Stimulated activated CD4-positive, alpha-beta T cell treated with anti-CD3 and anti-CD28 coated beads, Interleukin-1b, Interleukin-23, amount 100 ng/mL, for 24 hours (primary cell): ENCODE measurements at places on chromosomes 2 and 18.

DNA sequence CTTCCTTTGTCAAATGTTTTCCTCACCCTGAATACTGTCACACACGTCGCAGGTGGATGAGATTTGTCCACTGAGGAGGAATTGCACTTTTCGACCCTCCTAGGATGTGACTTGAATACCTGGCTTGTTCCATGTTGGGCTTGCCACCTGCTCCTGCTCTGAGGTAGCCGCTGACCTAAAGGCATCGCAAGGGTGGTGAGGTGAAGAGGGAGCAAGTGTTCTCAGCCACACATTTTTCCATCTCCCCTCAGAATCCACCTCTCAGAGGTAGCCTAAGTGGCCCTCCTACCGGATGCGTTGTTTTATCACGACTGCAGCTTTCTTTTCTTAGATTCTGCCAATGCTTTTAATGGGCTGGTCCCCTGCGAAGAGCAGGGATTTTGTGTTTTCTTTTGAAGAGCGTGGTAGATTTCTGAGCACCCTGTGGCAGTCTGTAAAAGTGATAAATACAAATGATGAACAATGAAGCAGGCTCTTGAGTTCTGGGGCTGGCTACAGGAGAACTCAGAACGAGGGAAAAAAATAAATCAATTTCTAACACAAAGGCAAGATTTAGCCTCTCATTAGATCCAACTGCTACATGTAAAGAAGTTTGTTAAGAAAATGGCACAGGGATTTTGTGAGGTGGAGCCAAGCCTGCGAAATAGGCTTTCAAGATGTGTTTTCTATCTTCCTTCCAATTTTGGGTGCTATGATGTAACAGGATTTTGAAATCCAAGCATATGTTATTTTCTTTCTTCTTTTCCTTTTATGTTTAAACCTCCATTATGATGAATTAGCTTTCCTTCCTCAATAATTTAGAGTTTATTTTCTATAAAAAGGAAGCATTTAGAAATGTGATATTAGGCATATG is 386.7 kb downstream of the TGIF1 start:
- no peak for DNase-seq

DNA sequence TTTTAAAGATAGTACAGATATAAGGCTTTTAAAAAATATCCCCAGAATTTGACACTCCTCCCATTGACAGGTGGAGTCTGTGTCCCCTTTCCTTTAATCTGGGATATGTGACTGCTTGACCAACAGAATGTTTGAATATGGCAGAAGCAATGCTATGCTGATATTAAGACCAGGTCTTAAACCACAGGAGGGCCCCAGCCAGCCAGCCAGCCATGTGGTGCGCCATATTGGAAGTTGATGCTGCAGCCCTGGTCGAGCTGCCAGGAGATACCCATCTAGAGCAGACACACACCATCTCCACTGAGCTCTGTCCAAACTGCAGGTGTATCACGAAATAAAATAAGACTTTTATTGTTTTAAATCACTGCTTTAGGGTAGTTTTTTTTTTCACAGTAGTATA is 122.3 kb upstream of the CAB39 start:
- DNase-seq, result no peak

- DNase-seq, result no peak
Measured at GRCh38 chr2:127950264-127950663, 64.5 kb upstream of the AMMECR1L start.

- no peak for DNase-seq
Measured at GRCh38 chr2:208573569-208573968, 167.0 kb downstream of the PTH2R start.

- DNase-seq, result no peak
Measured at GRCh38 chr2:136495636-136496035, 269.7 kb upstream of the THSD7B start.

- no peak for DNase-seq
Measured at GRCh38 chr2:133213651-133214050, 354.6 kb downstream of the NCKAP5 start.

DNA sequence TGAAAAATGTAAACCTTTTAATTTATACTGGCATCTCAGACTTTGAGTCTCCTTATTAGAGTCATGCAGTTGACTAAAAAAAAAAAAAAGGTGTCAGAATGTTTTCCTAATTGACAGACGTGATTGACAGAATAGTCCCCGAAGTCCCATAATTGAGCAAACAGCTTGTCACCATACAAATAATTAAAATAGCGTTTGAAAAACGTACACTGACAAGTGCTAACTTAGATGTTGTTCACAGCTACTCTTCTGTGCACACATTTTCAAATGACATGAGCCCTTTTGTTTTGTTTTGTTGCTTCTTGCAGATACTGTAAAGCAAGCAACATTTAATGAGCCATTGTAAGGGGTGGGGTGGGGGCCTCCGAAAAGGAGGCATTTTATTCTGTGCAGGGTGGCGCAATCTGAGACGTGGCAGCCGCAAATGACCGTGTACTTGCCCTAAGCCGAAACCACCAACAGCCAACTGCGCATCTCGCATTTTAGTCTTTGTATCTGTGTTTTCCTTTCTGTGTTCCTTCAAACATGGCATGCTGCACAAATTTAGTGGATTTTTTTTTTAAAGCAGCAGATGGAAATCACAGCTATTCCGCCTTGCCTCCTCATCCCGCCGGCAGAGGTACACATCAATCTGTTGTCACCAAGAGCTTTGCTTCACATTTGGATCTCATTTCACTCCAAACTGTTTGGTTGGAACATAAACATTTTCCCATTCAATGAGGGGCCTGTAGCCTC is 52.4 kb downstream of the LPIN1 start:
- no peak for DNase-seq

DNA sequence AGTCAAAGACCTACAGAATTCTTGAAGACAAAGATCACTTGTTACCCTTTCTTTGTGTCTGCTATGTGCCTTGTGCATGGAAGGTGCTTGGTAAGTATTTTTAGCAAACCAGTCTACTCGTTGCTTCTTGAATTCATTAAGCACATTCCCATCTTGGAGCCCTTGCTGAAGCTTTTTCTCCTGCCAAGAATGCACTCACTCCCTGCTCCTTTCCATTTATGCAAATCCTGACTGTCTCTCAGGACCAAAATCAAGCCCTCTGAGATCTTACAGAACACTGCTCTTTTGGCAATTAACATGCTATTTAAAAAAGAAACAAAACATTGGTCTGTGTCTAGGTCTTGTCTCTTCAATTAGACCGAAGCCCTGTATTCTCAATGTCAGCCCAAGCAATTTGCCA is 75.8 kb downstream of the CLHC1 start:
- DNase-seq, result no peak

DNA sequence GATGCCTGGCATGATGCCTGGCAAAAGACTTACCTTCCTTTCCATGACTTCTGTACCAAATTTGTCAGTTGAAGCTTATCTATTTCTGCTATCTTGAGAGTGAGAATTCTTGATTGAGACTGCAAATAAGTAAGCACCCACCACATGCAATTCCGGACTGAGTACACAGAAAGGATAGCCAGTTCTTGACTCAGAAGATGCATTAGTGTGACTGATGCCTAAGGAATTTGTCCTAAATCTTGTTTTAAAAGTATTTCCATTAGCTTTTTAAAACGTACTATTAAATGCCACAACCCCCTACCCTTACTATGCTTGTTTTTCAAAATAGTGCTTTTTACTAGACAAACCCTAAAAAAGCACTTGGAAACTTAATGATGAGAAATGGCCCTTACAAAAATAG is 545 bp downstream of the MPP4 start:
- DNase-seq, result no peak

GRCh38 chr2:10228611-10229365 is 73.9 kb upstream of the HPCAL1 start:
- DNase-seq, result no peak

DNA sequence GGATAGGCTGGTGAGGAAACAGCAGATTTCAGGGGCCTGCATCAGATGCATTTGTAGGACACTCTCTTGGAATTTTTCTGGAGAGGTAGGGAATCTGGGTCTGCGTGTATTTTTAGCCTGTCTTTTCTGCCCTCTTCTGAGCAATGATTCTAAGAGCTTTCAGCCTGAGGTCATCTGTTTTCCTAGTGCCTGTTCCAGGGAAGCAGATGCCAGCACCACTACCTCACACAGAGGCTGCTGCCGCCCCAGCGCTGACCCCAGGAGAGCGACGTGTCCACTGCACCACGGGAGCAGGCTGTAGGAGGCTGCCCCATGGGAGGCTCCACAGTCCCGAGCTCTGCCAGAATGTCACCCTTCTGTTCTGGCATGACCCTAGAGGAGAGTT is 316.5 kb downstream of the CYP26B1 start:
- no peak for DNase-seq

GRCh38 chr2:64327510-64328414 is 126.2 kb upstream of the LGALSL start:
- DNase-seq, result no peak

GRCh38 chr2:219671279-219671678 is 43.8 kb downstream of the SLC4A3 start:
- DNase-seq, result no peak

DNA sequence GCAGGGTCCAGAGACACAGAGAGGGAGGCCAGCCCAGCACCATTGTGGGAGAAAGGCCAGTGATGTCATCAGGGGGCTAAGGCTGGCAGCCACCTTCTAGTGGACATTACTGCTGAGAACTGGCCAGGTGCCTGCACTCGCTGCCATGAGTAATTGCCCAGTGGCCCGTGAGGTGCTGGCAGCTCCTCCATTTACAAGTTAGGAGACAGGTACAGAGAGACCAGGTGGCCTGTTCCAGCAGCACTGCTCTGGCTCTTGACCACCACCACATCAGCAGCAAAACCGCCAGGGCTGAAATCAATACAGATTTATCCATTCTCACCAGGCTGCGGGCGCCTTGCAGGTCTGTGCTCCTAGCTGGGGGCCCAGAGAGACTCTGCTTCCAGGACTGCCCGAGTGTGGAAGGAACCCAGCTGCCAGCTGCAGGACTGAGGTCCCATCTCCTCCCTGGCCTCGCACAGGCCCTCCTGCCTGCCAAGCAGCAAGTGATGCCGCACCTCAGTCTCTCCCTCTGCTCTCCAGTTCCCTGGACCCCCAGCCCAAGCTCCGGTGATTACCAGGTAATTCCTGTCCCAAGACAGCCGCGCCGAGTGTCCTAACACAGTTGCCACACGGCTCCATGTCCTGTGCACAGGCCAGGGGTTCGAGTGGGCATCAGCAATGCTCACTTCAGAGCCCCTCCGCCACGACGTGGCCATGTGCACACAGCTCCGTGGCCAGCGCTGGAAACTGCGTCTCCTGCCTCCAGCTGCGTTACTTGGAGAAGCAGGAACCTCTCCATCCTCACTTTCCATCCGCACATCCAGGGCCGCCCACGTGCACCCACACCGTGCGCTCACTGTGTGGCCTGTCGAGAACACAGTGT is 101.0 kb upstream of the CTDP1 start:
- no peak for DNase-seq

DNA sequence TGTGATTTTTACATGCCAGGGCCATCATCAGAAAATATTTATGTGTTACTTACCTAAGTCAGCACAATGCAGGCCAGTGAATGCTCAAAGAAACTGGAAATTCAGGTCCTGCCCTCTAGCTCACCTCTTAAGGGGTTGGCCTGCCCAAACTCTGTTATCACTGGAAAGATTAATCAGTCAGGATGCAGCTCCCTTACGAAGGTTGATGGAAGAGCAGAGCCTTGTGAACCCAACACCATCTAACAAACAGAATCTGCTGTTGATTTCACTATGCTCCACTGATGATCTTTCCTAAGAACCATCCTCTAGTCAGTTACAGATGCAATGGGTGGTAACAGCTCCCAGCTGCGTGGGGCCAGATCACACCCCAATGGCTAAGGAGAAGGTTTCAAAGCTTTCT is 38.2 kb downstream of the SOX11 start:
- DNase-seq, result no peak

DNA sequence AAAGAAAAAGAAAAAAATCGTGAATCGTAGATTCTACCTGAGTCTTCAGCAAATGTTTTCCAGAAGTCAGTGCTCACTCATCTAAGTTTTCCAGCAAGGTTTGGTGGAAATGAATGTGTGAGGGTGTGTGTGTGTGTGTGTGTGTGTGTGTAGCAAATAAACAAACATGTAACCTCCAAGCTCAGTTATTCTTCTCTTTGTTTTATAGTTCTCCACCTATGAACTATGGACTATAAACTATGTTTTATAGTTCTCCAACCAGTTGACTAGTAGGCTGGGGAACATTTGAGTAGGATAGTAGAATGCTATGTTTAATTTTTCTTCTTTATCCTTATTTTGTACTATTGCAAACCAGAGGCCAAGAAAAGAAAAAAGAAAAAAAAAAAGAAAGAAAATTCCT is 44.6 kb upstream of the SERPINE2 start:
- DNase-seq, result no peak

DNA sequence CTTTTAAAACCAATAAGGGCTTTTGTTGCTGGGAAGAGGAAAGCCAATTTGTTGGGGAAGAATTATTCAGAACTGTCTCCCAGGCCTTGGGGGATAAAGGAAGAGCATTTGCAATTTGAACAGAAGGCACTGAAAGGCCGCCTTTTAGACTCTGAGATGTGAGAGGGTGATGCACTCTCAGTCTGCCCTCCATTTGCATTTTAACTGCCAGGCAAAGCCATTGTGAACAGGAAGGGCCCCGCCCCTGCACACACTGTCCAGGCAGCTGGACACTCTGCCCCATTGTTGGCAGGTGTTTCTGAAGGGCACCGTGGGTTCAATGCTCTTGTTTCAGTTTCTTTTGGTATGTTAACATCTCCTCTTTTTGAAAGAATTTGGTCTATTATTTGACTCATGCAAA is 169.5 kb upstream of the COPS8 start:
- DNase-seq, result no peak

DNA sequence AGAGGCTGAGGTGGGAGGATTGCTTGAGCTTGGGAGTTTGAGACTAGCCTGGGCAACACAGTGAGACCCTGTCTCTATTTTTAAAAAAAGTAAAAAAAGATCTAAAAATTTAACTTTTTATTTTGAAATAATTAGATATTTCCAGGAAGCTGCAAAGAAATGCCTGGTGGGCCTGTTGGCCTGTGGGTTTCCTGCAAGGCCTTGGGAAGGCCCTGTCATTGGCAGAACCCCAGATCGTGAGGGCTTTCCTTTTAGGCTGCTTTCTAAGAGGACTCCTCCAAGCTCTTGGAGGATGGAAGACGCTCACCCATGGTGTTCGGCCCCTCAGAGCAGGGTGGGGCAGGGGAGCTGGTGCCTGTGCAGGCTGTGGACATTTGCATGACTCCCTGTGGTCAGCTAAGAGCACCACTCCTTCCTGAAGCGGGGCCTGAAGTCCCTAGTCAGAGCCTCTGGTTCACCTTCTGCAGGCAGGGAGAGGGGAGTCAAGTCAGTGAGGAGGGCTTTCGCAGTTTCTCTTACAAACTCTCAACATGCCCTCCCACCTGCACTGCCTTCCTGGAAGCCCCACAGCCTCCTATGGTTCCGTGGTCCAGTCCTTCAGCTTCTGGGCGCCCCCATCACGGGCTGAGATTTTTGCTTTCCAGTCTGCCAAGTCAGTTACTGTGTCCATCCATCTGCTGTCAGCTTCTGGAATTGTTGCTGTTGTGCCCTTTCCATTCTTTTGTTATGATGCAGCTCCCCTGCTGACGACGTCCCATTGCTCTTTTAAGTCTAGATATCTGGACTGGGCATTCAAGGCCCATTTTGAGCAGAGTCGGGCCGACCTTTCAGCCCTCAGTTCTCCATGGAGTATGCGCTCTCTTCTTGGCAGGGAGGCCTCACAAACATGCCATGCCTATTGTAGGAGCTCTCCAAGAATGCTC is 6.6 kb downstream of the PROC start:
- DNase-seq, result no peak

- DNase-seq, result no peak
Measured at GRCh38 chr2:121999264-121999663, 243.8 kb downstream of the TSN start.

GRCh38 chr2:74029714-74030397 is 45.1 kb downstream of the TET3 start:
- no peak for DNase-seq

GRCh38 chr2:74573747-74574562 is 19.4 kb downstream of the DOK1 start:
- DNase-seq, result no peak
